ENCODE measurements at places on chromosomes 1 and 21. TPM values are rescaled to one million over a fixed set of nuclear protein-coding genes. Genes with fewer than 3 reads are reported as not detected.

GRCh38 chr1:186781730-186782129, 47.0 kb upstream of the PLA2G4A start:
- DNase-seq, result no peak

DNA sequence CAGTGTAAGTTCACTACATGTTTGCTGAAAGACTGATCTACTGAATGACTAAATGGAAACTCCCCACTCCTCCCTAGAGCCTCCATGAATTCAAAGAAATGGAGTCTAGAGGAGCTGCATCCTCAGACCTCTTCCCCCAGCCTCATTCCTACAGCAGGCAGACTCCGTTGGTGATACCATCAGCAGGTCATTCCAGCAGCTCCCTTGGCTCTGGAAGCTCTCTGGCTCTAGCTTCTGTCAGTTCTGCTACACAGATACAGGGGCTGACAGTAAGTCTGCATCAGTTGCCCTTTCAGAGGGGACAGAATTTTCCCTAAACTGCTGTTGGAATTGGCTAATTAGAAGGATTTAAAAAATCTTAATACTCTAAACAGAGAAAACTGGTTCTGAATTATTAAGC, 31.7 kb upstream of the DMRTA2 start:
- DNase-seq, result no peak

The ATP1A2 gene
- total RNA-seq, result 12.1 TPM

The FCRLB gene
- not detected for total RNA-seq

The DUSP23 gene
- 56.9 TPM for total RNA-seq

The SPRR1A gene
- not detected for total RNA-seq

The KCNC4 gene
- 7.0 TPM for total RNA-seq
